ENCODE measurements at places on chromosomes 1 and 21.

- no peak for DNase-seq
These were observed 12.4 kb downstream of the SLC19A2 start for GRCh38 chr1:169473347-169473746.

DNA sequence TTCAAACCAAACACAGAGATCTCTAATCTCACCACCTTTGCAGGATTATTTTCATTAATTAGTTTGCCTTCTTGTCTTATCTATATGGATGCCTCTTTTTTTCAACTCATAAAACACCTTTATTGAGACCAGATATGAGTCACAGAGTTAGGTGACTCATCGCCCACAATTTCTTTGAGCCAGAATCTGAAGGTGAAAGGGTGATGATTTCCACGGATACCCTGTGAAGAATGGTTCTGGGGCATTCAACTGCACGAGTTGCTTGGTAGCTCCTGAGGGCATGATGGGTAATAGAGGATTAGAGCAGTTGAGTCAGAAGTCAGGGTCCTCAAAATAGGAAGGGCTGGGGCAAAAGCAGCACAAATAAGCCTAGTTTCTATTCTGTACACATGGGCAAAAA lies 128.2 kb downstream of the TBX19 start:
- peak; percentile 50 for DNase-seq

DNA sequence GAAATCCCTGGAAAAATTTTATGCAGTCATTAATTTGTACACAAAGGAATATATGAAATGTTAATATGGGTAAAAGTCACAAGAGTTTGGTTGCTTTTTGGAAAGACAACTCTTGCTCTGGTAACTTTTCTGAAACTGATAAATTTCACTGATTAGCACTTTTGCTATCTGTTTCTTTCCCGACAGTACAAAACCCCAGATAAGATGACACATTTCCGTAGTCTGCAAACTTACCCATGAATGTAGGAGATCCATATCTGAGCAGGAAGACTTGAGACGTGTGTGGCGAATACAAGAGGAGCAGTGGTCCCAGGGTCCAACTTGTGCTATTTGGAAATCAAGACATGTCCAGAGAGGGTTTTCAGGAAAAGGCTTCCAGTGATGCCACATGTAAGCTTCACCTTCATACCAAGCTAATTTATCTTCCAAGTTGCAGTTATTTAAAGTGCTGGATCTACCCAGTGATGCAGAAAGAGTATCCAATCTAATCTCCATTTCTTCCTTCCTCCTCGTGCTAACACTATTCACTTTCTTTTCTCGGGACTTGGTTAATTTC lies 35.9 kb upstream of the SAMSN1 start:
- DNase-seq: no peak

GRCh38 chr1:54811739-54812655 lies 10.9 kb upstream of the TTC22 start:
- DNase-seq: no peak

DNA sequence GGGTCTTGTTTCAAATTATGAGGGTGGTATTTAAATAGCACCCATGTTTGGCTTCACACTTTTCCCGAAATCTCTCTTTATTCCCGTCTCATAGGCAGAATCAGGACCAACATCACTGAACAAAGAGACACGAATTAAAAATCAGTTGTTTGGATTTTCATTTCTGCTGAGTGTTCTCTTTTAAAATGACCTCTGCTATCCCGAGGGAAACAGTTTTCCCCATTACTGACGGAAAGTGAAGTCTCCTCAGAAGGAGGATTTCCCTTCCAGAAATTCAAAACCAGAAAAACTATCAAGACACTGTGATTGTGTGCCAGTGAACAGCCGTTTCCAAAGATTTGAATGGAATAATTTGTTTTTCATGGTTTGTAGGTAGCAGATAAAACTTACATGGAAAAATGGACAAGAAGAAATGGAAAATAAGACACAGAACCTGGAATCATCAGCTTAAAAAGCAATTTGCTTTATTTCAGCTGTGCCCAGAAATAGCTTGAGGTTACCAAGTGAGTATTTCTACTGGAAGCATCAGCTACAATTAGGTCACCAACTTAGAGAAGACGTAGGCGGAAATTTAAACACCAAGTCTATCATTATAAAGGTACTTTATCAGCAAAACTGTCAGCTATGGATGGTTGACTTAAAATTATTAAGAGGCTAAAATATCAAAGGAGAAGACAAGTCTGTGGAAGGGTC lies 68.5 kb downstream of the RUNX1 start:
- DNase-seq: no peak

GRCh38 chr1:46687093-46687659 lies 15.5 kb downstream of the TEX38 start:
- DNase-seq: no peak

DNA sequence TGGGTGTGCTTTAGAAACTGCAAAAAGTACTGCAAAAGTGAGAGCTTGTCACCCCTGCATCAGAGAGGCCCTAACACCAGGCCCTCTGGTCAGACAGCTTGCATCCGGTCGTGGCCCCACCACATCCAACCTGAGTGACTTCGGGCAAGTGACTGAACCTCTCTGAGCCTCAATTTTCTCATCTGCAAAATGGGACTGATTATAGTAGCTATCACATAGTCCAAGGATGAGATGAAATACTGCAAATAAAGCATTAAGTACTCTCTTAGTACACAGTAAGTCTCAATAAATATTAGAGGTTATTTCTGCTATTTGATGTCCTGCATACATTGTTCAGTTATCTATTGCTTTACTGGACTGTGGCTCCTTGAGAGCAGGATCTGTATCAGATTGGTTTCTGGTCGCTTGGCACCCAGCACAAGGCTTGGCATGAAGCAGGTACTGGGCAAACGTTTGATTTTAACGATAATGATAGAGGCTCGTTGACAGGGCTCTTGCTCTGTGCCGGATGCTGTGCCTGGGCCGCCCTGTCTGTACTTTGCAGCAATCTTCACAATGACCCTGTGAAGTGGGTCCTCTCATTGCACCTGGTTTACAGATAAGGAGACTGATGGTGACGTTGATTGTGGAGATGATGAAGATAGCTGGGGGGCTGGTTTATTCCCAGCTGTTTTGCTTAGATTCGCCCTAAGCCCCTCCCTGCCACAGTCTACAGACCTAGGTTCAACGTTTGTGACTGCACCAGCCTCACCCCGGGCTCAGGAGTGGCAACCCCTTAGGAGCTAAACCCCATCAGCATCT lies 43.6 kb downstream of the RAP1GAP start:
- no peak for DNase-seq

DNA sequence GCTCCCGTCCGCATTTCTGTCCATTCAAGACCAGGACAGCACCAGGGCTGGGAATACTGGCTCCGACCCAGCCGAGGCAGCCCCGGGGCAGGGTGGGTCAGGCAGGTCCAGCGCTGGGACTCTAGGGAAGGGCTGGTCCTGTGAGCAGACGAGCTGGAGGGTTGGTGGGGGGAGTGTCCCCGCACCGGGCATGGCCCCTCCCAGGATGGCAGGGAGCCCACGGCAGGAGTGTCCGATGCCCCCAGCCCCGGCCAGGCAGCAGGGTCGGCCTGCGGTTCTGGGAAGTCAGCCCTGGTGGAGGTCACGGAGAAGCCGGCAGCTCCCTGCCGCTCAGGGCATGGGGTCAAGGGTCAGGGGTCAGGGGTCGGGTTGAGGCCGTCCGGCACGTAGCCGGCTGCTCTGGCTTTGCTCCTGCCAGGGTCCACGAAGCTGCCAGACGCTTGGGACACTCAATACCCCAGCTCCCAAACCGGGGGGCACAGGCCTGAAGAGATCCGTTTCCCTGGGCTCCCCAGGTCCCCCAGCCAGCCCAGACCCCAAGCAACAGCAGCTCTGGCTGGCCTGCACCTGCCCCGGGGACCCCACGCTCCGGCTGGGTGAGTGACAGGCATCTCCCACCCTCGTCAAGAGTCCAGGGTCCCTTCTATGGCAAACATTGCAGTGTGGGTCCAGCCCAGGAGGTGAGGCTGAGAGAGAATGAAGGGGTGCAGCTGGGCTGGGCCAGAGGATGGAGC lies 6.7 kb downstream of the C1QTNF12 start:
- no peak for DNase-seq

GRCh38 chr1:20202166-20202565 lies 15.8 kb upstream of the PLA2G2C start:
- DNase-seq: no peak

DNA sequence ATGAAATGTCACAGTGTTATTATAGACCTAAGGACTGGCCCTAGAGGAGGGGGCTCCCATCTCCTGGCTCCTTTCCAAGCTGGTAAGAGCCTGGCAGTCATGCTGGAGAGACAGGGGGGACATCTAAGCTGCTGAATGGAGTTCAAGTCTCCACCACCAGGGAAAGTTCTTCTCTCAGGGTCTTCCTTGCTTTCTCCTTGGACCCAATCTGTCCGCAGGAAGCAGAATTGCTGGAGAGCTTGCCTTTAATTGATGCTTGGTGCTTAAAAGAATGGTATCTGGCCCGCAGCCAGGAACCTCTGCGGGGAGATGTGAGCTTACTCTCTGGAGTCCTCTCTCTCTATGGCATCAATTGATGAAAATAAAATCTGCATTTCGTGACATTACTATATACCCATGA lies 25.1 kb downstream of the IRF2BP2 start:
- DNase-seq: no peak

All from stimulated activated CD8-positive, alpha-beta memory T cell treated with anti-CD3 and anti-CD28 coated beads, Interleukin-12 subunit alpha, Interleukin-12 subunit beta, amount 100 ng/mL, for 1 hour (primary cell).